SK-N-SH treated with all-trans-retinoic acid at 6 μM for 48 hours (cell line): ENCODE measurements at places on chromosomes 13 and 19.

- no peak for ATAC-seq
These were observed 91.9 kb downstream of the TRPC4 start for GRCh38 chr13:37777676-37778075.

GRCh38 chr19:46471116-46471733 lies at the start of gene PNMA8A:
PNMA8A (minus strand) TSS chr19:46471563; CDS start chr19:46471035, 528 bp downstream.
- peak; percentile 90 for ATAC-seq

- peak; percentile 99 for ATAC-seq
These were observed at the start of gene ZNF766 for GRCh38 chr19:52269338-52270261. ZNF766 (plus strand) TSS chr19:52269587; CDS start chr19:52269614, 27 bp downstream.

DNA sequence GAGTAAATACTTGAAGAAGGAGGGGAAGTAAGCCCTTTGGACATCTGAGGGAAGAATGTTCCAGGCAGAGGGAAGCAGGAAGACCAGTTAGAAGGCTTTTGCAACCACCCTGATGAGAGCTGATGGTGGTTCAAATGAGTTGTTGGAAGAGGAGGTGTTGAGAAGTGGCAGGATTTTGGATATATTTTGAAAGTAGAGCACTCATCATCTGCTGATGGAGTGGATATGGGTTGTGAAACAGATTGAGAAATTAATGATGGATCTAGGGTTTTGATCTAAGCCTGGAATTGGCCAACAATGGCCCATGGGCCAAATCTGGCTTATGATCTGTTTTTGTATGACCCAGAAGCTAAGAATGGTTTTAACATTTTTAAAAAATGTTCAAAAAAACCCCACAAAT lies 230.7 kb downstream of the NDFIP2 start:
- no peak for ATAC-seq

DNA sequence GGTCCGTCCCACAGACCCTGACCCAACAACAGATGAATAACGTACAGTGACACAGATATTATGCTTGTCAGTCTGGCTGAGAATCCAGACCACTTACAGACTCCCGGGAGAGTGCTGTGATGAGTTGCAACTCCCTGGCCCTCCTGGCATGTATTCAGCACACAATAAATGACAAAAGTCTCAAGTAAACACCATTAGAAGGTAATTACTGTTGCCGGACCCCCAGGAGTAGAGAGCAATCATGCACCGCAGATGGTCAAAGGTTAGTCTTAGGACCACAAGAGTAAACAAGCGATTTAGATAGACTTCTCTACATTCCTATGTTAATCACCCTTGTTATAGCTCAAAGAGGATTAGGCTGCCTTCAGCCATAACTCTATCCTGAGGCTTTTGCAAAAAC lies 726.4 kb upstream of the GPC6 start:
- ATAC-seq: no peak

DNA sequence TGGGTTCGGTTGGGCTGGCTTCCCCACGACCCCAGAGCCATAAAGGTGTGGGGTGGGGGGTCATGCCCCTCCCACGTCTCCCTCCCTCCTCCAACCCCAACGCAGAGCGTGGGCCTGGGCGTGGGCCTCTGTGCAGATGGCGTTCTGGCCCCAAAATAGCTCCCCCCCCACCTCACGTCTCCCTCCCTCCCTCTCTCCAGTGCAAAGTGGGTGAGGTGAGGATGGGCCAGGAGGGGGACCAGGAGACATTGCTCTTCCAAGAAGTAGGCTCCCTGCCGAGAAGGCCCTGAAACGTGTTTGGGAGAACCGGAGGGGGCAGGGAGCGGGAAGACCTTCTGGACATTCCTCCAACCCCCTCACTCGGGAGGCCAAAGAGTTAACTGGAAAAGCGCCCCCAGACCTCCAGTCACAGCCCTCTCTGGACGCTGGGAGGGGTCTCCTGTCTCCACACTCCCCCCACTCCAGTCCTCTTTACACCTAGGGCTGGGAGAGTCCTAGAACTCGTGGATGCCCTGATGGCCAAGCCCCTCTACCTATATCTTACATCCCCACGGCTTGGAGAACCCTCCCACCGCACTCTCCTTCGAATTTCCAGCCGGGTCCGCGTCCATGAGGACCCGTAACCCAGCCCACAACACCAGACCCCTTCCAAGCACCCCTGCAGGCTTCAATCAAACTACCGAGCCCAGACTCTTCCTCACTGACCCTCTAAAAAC lies 855 bp downstream of the UNC13A start:
- ATAC-seq: no peak

GRCh38 chr13:43353631-43354030 lies 330.2 kb downstream of the DNAJC15 start:
- no peak for ATAC-seq

- ATAC-seq: peak; percentile 53; the same call in 2 of the 3 replicates
These were observed 33.3 kb upstream of the MICU2 start for GRCh38 chr13:21637296-21637695.

- ATAC-seq: peak; percentile 91
These were observed 164.7 kb downstream of the KATNAL1 start for GRCh38 chr13:30142486-30143211.

DNA sequence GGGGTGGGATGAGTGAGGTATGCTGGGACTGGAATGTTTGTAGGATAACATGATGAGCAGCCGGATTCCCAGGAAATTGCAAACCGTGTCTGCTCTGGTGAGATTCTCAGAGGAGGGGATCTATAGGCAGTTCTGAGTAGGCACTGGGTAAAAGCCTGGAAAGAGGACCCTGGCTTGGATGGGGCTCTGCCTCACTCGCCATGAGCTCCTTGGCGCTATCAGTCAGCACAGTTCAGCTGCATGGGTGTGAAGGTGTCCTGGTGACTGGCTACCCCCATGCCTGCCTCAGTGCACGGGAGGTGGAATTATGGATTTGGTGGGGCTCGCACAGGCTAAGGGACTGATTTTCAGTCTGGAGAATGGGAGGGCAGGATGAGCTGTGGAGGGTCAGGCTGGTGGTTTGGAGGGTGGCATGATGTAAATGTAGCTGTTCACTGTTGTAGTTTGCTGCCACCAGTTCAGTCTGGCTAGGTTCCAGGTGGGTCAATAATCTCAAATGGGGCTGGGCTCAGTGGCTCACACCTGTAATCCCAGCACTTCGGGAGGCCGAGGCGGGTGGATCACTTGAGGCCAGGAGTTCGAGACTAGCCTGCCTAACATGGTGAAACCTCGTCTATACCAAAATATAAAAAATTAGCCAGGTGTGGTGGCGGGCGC lies 9.2 kb upstream of the ZNF627 start:
- ATAC-seq: peak; percentile 66

- no peak for ATAC-seq
These were observed 9.7 kb upstream of the DPRX start for GRCh38 chr19:53621885-53622740.

DNA sequence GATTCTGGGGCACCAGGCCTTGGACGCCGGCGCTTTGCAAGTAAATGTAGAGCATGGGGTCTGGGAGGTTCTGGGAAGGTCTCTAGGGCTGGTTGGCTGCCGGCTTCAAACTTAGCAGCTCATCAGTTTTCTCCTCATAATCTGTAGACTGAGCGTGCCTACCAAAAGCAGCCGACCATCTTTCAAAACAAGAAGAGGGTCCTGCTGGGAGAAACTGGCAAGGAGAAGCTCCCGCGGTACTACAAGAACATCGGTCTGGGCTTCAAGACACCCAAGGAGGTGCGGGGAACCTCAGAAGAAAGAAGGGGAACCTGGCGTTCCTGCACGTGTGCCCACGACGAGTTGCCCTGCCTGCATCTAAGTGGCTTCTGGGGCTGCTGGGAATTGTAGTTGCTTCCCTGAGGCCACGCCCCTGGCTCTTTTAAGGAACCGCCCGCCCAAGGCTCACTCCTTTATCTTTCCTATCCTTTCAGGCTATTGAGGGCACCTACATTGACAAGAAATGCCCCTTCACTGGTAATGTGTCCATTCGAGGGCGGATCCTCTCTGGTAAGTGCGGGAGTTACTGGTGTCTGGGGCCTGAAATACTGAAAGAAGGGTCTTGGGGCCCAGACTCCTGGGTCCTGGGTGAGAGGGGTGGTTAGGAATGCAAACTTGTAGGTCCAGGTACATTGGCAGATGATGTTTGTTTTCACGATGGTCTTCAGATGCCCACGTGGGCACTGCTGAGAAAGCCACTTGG lies 984 bp downstream of the RPS11 start:
- peak; percentile 15 for ATAC-seq

DNA sequence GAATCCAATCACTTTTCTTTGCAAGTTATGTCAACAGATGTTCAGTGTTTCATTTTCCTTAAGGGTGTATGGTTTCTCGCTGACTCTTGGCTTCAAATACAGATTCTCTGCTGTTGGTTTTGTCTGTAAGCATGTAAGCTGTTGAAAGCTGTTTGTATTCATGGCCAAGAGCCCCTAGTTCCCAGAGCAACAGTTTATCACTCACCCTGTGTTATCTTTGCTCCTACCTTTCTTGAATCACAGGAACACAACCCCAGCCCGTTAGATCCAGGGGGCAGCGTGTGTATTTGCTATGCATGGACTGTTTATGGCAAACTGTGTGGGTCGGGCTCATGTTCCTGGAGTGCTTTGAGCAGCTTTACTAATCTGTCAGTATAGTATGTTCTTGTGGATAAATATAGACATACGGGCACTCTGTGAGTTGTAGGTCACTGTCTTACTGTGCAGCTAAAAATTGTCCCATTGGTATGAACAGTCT lies 28.9 kb downstream of the FRY start:
- no peak for ATAC-seq

GRCh38 chr13:43924549-43925245 lies 45.0 kb downstream of the LACC1 start:
- no peak for ATAC-seq

DNA sequence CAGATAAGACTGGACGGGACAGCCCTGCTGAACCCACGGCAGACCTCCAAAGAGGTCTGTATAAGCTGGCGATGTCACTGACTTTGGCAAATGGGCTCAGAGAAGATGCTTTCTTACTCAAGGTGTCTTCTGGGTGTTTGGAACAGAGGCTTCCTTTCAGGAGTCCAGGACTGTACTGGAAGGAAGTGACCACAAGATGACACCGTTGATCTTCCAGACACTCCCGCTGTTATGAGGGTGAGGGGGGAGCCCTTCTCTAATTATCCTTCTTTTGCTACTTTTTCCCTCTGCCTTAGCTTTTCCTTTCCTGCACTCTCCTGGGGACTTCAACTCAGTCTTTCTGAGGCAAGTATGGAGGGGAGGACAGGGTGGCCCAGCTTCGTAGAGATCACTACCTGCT lies 65.2 kb upstream of the ZNF599 start:
- ATAC-seq: no peak

- ATAC-seq: no peak
These were observed 1150.2 kb upstream of the PCDH9 start for GRCh38 chr13:68380041-68380973.

GRCh38 chr13:83414393-83414792 lies 467.9 kb downstream of the SLITRK1 start:
- ATAC-seq: no peak
